ENCODE measurements at places on chromosomes 1 and 21. TPM values are rescaled to one million over a fixed set of nuclear protein-coding genes. Genes with fewer than 3 reads are reported as not detected.

DNA sequence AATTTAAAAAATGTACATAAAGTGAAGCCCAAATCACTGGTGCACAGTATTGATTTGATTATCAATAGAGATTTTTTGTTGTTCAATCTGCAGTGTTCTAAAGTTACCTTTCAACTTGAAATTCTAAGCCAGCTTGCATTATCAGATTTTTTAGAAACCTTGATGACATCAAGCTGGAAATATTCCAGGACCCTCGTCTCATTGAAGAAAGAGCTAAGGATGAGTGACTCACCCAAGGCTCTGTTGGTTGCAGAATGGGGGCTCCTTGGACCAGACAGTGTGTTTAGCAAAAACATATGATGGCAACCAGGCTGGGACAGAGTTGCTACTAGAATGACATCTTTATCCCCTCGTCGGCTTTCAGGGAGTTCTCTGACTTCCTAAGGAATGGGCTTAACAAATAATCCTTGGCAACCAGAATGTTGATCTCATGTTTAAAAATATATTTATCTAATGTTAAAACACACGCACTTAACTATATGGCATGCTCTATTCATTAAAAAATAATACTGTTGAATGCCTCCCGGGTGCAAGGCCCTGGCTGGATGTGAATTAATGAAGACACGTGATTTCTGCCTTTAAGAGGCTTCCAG lies 79.7 kb downstream of the RUNX3 start:
- no peaks in the 10 kb centered on the region for H3K4me1 ChIP-seq
- H3K36me3 ChIP-seq, result peaks cover 4% of the 10 kb centered on the region
- no peak overlapping the region for H3K4me3 ChIP-seq
- no peaks in the 10 kb centered on the region for H3K27me3 ChIP-seq

GRCh38 chr1:203026031-203026665 lies at the start of gene PPFIA4:
PPFIA4 (plus strand) TSS chr1:203026491; CDS start chr1:203039009, 12,518 bp downstream.
- H3K27me3 ChIP-seq, result peaks cover 3% of the 10 kb centered on the region
- peak within 1 kb of the TSS; percentile 56 for H3K27ac ChIP-seq
- H3K4me1 ChIP-seq, result peaks cover 31% of the 10 kb centered on the region
- peak within 1 kb of the TSS; percentile 53 for H3K4me3 ChIP-seq
- H3K36me3 ChIP-seq, result peaks cover 11% of the 10 kb centered on the region
- DNase-seq, result peak; percentile 93

GRCh38 chr21:38937844-38938243 lies 132.1 kb downstream of the ETS2 start:
- no peak overlapping the region for H3K4me3 ChIP-seq
- H3K36me3 ChIP-seq, result no peaks in the 10 kb centered on the region
- no peaks in the 10 kb centered on the region for H3K4me1 ChIP-seq
- no peak overlapping the region for H3K27ac ChIP-seq
- H3K27me3 ChIP-seq, result no peaks in the 10 kb centered on the region

CRABP2 gene
- 7.8 TPM for total RNA-seq

- H3K36me3 ChIP-seq, result no peaks in the 10 kb centered on the region
- H3K27ac ChIP-seq, result no peak overlapping the region
- H3K27me3 ChIP-seq, result no peaks in the 10 kb centered on the region
- H3K4me1 ChIP-seq, result no peaks in the 10 kb centered on the region
- no peak for DNase-seq
Measured at GRCh38 chr1:66521721-66522365, 12.1 kb upstream of the SGIP1 start.

DNA sequence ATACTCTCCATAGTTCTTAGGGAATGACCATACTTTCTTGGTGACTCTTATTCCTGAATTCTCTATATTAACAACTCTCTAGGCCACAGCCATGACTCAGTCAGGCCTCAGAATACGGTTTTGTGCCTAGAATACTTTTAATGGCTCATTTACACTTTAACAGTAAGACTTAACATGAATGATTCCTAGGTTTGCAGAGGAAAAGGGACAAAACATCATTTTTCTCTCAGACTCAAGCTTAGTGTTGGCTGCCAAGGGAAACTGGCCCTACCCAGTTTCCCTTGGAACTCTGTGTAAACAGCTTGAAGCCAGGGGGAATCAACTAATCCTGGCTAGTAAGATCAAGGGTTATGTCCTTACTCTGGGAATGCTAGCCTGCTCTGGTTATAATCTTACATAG lies 164.9 kb upstream of the PKN2 start:
- H3K4me1 ChIP-seq, result no peaks in the 10 kb centered on the region
- no peak for DNase-seq
- H3K4me3 ChIP-seq, result no peak overlapping the region
- H3K27me3 ChIP-seq, result no peaks in the 10 kb centered on the region

ITLN2 gene
- total RNA-seq, result not detected

GRCh38 chr21:20258542-20258941 lies 739.7 kb upstream of the NCAM2 start:
- H3K4me3 ChIP-seq, result no peak overlapping the region
- no peak for DNase-seq
- no peak overlapping the region for H3K27ac ChIP-seq
- H3K4me1 ChIP-seq, result no peaks in the 10 kb centered on the region
- H3K27me3 ChIP-seq, result no peaks in the 10 kb centered on the region

TFF2 gene
- total RNA-seq, result not detected

- DNase-seq, result no peak
- no peaks in the 10 kb centered on the region for H3K27me3 ChIP-seq
- H3K4me3 ChIP-seq, result no peak overlapping the region
- H3K36me3 ChIP-seq, result no peaks in the 10 kb centered on the region
- no peaks in the 10 kb centered on the region for H3K4me1 ChIP-seq
Measured at GRCh38 chr1:202101184-202101583, 21.5 kb upstream of the GPR37L1 start.

PLA2G2A gene
- total RNA-seq, result 447 TPM

- no peaks in the 10 kb centered on the region for H3K36me3 ChIP-seq
- no peak for DNase-seq
- H3K4me3 ChIP-seq, result no peak overlapping the region
- H3K27me3 ChIP-seq, result no peaks in the 10 kb centered on the region
- no peak overlapping the region for H3K27ac ChIP-seq
Measured at GRCh38 chr1:234661317-234661928, 51.4 kb upstream of the IRF2BP2 start.

- peak; percentile 17 for DNase-seq
- H3K27me3 ChIP-seq, result no peaks in the 10 kb centered on the region
- no peaks in the 10 kb centered on the region for H3K36me3 ChIP-seq
Measured at GRCh38 chr1:33965086-33965485, 101.2 kb downstream of the HMGB4 start.

- H3K4me1 ChIP-seq, result peaks cover 15% of the 10 kb centered on the region
- H3K27ac ChIP-seq, result peak overlapping the region; percentile 25
- no peaks in the 10 kb centered on the region for H3K36me3 ChIP-seq
- no peaks in the 10 kb centered on the region for H3K27me3 ChIP-seq
- no peak overlapping the region for H3K4me3 ChIP-seq
Measured at GRCh38 chr1:66372522-66373101, 161.3 kb upstream of the SGIP1 start.

- peak within 1 kb of the TSS; percentile 34 for H3K4me3 ChIP-seq
- peaks cover 15% of the 10 kb centered on the region for H3K4me1 ChIP-seq
- DNase-seq, result peak; percentile 73
- H3K27me3 ChIP-seq, result peaks cover 17% of the 10 kb centered on the region
- no peaks in the 10 kb centered on the region for H3K36me3 ChIP-seq
Measured at GRCh38 chr1:247857069-247857984, at the start of gene TRIM58. TRIM58 (plus strand) TSS chr1:247857187; CDS start chr1:247857247, 60 bp downstream.

MAN1C1 gene
- total RNA-seq, result 12.8 TPM

STX12 gene
- total RNA-seq, result 63.8 TPM

Measured in sigmoid colon (tissue), 7 donors.